CD4-positive, alpha-beta T cell treated with Interleukin-4 for 4 hours (primary cell): ENCODE measurements at places on chromosomes 4 and X.

DNA sequence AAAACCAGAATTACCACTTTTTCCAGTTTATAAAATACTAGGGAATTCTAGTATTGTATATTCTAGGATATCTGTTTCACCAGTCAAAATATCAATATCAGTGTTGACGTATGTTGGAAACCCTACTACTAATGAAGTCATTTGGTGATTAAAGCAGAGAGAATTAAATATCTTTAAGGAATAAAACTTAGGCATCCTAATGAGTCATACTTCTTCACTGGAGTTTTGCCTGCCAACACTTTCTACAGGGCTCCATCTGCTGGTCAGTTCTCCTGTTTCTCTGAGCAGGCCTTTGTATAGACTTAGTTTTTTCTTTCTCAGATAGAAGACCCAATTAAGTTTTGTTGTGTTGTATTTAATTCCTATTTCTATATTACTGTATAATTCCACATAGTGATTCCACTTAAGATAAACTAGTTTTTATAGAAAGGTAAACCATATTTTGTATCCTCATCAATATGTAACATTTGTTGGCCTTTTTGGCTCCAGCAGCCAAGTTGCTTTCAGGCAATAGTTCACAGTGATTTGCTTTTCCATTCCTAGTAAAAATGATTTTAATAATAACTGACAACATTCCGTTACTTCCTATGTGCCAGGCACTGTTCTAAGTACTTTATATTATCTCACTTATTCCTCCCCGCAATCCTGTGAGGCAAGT lies 3.5 kb downstream of the AP1AR start:
- DNase-seq = peak; percentile 69

DNA sequence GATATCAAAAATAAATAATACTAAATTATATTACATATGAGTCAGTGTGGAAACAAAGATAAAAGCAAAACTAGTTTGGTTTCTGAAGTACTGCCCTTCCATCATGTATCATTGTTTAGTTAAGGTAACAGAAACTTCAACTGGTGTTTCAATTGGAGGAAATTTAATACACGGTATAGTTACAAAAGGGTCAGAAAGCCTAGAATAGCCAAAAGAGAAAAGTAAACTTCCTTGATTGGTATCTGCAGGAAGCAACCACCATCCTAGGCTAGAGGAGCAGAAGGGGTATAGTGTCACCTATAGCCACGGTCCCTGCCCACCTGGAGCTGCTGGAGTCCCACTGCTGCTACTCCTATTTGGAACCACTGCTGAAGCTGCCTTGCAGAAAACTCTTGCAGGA lies 185.6 kb downstream of the SLC7A11 start:
- DNase-seq = no peak

DNA sequence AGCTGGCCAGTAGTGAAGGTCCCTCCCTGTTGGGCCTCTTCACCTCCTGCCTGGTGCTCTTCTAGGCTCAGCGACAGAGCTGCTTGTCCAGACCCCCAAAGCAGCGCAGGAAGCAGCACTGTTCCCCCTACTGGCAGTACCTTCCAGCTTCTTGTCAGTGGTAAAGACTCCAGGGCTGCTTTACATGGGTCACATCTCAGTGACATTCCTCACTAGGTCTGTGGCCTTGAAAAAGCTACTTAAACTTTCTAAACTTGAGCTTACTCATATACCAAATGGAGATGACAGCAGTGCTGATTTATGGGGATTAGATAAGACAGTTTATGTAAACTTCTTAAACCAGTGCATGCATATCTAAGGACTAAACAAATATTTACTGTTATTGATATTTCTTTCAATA lies 117.3 kb downstream of the FAT4 start:
- DNase-seq = no peak

GRCh38 chr4:138766332-138766731 lies 249.2 kb upstream of the NOCT start:
- no peak for DNase-seq
